EL (cell line): ENCODE measurements at places on chromosomes 7 and 10.

DNA sequence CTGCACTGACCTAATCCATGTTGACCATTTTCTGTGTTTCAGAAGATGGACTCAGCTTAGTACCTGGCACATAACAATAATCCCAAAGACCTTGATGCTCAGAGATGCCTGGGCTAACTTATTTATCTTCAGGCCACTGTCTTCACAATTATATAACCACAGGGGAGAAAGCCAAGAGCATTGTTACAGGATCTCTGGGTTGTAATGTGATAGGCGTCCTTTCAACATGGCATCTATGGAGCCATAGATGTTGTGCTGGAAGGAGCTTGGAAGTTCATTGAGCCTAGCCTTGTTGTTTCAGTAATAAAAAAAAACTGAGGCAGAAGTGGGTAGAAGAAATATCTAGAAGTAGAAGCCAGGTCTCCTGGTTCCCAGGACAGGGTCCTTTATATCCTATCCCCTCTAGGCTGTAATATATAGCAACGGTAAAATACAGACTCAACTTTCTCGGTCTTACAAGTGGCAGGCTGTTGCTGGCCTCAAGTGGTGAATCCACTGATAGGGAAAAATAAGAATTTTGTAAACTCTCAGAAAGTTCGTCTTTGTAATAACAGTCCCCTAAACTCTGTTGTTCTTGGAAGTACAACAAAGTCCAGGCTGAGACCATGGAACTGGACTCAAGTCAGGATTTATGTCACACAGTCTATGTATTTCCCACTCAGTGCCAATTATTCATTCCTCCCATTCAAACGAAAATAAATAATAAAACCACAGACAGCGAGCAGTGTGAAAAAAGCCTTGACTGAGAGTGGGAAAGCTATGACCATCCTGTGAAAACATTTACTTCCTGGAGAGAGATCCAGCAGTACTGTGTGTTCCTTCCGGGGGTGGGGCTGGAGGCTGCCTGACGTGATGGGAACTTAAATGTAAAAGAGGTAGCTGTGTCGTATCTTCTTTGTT lies 277.6 kb downstream of the REEP3 start:
- peak; percentile 89 for DNase-seq

- DNase-seq: peak; percentile 96
Observed at GRCh38 chr10:69057951-69058297, 30.0 kb upstream of the SRGN start.

GRCh38 chr10:44416936-44417335 lies 32.0 kb upstream of the CXCL12 start:
- no peak for DNase-seq

DNA sequence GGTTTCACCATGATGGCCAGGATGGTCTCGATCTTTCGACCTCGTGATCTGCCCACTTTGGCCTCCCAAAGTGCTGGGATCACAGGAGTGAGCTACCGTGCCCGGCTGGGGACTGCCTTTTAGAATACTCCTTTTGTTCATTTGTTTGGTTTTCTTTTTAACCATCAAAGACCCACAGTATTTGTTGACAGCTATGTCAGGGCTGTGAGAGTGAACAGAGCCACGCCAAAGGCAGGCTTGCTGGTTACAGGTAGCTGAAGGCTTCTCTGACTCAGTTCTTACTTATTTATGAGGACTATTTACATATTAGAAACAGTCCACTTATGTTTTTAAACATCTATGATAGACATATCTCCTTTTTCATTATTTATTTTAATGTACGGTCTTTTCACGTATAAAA lies 544.5 kb downstream of the CALN1 start:
- DNase-seq: no peak

DNA sequence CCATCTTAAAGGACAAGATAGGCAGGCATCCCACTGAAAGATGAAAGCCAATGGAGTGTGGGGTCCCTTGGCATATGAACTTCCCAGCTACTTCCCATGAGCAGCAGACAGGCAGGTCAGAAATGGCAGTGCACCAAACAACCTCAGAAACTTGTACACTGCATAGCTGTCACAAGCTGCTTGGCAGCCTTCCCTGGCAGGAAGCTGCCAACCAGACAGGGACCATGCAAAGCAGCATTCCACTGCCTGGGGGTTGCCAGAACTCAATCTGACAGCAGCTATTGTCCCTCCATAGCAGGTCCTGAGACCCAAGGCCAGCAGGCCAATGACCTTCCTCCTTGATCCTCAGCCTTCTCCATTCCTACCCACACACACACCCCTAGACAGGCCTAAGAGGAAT lies 139.5 kb downstream of the PLCE1 start:
- DNase-seq: peak; percentile 60

DNA sequence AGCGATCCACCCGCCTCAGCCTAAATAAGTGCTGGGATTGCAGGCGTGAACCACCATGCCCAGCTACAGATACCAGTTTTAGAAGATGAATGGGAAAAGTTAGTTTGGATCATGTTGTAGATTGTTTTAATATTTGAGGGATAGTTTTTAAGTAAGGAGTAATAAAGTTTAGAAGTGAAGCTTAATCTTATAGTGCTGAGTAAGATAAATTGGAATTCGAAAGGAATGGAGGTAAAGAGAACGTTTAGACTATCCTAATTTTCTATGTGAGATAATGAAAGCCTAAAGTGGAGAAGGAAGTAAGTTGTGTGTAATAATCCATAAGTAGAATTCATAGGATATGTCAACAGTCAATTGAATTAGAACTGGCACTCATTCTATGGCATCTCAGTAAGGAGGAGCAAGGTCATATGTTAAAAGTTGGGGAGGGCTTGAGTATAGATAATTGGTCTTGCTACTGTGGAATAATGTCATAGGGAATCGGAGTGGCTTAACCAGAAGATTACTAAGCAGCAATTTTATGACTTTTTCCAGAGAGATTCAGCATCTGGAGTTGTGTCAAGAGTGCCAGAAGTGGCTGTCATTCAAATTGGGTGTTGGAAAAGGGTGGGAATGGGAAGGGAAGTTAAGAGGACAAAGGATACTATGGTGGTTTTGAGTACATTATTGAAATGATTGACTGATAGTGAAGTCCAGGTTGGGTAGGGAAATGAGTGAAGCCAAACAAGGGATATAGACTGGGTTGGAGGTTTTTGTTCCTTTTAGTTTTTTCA lies 12.1 kb downstream of the TAX1BP1 start:
- no peak for DNase-seq

GRCh38 chr10:5890452-5890915 lies 441 bp downstream of the FBH1 start:
- peak; percentile 40 for DNase-seq

- no peak for DNase-seq
Observed at GRCh38 chr10:124109261-124109660, 15.9 kb upstream of the CHST15 start.
